ENCODE measurements at places on chromosomes 13 and 19.

- DNase-seq: no peak
Measured at GRCh38 chr19:5694956-5695648, 5.0 kb downstream of the RPL36 start.

- DNase-seq: no peak
Measured at GRCh38 chr13:73324842-73325722, 266.3 kb downstream of the KLF5 start.

DNA sequence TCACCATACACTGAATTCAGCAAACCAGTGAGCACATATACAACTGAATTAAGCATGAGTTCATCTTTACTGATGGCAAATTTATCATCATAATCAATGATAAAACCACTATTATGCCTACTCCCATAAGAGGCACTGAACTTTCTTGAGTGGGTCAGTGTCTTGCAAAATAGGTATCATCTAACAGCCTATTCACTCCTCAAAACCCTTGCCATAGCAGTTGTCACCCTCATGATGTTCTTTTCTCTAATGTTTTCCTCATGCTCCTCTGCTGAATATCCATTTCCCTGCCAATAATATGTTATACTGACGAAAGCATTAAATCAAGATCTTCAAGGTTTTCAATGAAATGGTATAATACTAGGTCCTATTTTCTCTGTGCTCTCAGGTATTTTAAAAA lies 5.6 kb downstream of the ARGLU1 start:
- no peak for DNase-seq

GRCh38 chr13:44306371-44307192 lies 67.0 kb upstream of the SERP2 start:
- DNase-seq: peak; percentile 2

DNA sequence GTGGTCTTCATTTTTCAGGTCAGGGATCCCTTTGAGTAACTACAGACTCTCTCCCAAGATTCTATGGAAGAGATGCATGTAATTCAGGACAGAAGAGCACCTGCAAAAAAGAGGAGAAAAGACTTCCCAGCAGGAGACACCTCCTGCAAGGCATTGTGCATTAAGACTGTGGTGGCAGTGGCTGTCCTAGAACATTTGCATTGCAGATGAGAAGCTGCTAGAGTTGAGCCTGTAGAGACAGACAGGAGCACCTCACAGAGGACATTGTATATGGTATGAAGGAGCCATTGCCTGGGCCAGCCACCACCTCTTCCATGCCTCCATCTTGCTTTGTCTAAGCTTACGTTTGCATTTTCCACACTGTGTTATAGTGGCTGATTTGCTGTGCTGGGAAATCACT lies 11.2 kb upstream of the MYO16 start:
- no peak for DNase-seq

- DNase-seq: no peak
Measured at GRCh38 chr19:40191836-40192646, 815 bp downstream of the MAP3K10 start.

GRCh38 chr19:39982883-39983282 lies 11.9 kb downstream of the PSMC4 start:
- DNase-seq: no peak

DNA sequence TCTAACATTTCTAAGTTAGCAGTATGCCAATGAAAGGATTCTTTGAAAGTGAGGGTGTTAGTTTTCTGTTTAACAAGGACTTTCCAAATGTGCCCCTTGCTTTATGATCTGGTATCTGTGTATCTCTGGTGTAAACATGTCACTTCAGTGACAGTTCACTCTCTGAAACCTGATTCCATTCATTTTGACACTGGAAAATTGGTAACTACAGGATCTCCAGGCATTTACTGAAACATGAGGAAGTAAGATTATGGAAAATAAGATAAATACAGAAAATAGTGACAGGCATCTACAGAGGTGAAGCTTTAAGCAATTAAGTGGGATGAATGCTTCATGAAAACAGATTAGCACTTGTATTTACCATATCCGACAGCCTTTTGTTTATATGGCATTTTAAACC lies 101.6 kb upstream of the MYO16 start:
- no peak for DNase-seq

GRCh38 chr13:25377244-25377962 lies 5.6 kb downstream of the ATP8A2 start:
- no peak for DNase-seq

GRCh38 chr19:14672188-14672872 lies 2.3 kb downstream of the ADGRE3 start:
- no peak for DNase-seq

DNA sequence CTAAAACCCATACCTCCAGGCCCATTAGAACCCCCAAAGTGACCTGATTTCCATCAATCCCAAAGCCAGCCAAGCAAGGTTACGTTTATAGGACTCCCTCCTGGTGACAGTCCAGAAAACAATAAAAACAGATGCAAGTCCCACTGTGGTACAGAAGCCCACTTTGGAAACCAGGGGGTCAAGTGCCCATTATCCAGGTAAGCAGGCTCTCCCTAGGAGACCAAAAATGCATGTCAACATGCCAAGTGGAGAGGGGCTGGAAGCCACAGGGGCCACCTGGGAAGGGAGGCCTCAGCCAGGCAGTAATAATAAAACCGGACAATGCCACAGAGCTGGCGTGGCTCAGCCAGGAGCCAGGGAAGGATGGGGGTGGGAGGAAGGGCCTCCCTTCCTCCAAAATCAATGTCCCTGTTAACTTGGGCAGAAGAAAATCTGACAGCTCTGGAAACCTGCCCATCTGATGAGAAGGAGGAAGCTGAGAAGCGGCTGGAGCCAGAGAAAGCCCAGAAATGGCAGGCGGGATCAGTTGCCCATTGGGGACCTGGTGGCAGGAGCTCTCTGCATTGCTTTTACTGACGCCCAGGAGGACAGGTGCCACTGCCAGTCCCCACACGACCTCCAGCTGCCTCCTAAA lies 160.4 kb downstream of the ZIC5 start:
- DNase-seq: no peak

GRCh38 chr13:76329866-76330580 lies 556.2 kb downstream of the KCTD12 start:
- DNase-seq: no peak

DNA sequence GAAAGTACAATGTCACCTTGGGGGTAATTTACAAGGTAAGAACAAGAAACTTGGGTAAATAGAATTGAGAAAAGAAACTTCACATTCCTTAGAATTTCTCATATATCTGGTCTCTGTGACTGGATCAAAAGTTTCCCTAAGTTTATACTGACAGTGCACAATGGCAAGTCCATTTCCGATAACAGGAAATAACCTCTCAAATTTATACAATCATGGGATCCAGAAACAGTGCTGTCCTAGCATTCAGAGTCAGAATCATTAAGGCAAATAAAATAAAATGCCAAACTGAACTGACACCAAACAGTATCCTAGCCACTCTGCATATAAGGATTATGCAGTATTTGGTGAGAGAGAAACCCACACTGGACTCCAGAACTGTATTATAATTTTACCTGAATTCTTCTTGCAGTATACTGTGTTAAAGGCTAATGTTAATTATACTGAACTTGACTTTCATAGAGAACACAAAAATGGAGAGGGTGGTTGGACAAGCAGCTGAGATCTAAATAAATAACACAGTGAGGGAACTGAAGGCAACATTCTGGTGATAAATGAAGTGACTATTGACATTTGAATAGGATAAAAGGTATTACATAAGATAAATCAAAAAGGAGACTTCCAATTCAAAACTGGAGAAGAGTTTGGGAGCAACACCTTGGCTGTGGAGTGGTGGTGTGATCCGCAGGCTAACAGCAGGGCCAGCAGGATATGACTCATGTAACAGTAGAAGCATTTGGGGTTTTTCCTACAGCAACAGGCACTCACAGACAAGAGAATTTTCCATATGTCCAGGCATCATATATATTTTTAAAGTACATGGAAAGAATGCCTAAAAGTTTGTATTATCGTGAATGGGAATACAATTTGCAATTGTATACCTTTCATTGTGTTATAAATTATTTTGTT lies 932.5 kb upstream of the MIR17HG start:
- peak; percentile 82 for DNase-seq

GRCh38 chr19:18607226-18608101 lies 865 bp upstream of the CRLF1 start:
- no peak for DNase-seq

- peak; percentile 45 for DNase-seq
Measured at GRCh38 chr19:38388349-38389100, at the start of gene SPRED3. TSS of gene SPRED3 (plus strand) at chr19:38388697. CDS start at chr19:38390303, 1,606 bp downstream.

DNA sequence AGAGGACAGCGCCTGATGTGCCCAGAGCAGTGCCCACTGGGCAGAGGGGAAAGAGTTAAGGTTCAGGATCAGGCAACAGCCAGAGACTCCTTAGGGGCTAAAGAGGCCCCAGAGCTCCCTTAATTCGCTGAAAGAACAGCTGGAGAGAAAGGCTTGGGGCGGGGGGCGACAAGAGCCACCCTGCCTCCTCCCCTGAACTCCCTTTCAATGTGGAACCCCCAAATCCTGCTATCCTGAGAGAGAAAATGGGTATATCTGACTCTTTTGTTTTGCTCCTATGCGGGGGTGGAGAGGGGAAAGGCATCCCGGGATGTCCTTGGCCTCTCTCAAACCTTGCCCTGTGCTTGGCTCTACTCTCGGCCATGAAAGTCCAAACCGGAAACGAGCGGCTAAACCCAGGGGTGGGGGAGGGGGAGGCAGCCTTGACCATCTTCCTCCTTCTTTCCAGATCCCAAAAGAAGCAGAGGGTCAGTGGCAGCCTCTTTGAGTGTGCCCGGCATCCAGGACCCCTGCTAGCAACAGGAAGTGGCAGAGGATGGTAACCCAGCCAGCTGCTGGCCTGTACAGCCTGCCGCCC lies 4.7 kb downstream of the PRKACA start:
- no peak for DNase-seq

- DNase-seq: no peak
Measured at GRCh38 chr13:101265934-101266333, 150.4 kb downstream of the NALCN start.

- DNase-seq: no peak
Measured at GRCh38 chr13:34346626-34347025, 528.7 kb downstream of the RFC3 start.

GRCh38 chr19:35292421-35293362 lies 731 bp downstream of the MAG start:
- DNase-seq: no peak

GRCh38 chr13:67225252-67226159 lies 4.6 kb downstream of the PCDH9 start:
- no peak for DNase-seq

DNA sequence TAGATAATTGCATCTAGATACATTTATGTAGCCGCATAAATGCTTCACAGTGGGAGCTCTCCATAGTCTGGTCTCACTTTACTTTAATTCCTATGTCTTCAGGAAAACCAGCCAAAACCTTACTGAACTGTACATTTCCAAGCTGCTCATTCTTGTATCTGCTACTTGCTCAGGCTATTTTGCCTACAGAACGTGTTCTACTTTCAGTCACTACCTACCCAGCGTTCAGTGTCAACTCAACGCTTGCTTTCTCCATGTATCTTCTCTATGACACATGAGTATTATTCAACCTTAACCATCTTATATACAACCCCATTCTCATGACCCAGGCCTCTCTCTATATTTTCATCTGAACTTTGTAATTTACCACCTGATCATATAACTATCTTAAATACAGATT lies 101.9 kb downstream of the KLF12 start:
- no peak for DNase-seq

DNA sequence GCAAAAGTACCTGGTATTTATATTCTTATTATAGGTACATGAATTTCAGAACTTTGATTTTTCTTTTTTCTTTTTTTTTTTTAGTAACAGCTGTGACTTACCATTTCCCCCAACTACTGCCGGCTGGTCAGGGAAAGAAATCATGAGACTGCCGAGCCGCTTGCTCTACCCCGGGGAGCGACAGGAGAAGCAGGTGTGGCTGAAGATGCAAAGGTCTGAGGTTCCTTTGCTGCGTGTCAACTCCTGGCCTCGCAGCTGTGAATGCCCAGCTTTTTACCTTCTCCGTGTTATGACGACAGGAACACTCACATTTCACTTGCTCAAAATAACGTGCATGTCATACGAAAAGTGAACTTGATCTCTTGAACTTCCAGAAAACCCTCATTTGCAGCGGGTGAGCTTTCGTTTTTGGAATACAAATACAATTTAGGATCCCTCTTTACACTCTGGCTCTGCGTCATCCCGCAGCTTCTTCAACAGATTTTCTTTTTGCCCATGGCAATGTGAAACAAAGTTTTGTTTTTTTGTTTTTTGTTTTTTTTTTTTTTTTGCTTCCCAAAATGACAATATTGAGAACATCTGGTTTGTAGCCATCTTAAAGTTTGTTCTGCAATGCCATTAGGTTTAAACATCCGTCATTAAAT lies 117.9 kb downstream of the EFNB2 start:
- DNase-seq: no peak

DNA sequence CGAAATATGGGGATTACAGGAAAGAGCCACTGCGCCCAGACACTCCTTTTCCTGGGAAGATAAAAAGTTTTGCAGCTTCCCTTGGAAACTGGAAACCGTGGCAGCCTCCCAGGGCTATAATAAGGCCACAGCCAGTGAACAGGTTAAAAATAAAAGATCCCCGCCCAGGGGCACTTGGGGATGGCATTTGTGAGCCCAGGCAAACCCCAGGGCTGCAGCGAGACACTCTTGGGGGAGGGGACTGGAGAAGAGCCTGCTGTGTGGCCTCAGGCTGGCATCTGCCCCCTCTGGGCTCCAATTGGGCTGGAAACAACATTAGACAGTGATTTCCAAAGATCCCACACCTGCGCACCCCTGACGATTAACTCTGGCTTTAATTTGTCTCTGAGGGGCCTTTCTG lies 11.2 kb downstream of the FEM1A start:
- no peak for DNase-seq

GRCh38 chr13:64845110-64845509 lies 2385.0 kb downstream of the PCDH9 start:
- DNase-seq: no peak

GRCh38 chr13:68056816-68057710 lies 826.9 kb upstream of the PCDH9 start:
- no peak for DNase-seq

Measured in NCI-H510A treated with DMSO at 0.1 percent for 48 hours (cell line).